ENCODE measurements at places on chromosomes 12 and 14.

DNA sequence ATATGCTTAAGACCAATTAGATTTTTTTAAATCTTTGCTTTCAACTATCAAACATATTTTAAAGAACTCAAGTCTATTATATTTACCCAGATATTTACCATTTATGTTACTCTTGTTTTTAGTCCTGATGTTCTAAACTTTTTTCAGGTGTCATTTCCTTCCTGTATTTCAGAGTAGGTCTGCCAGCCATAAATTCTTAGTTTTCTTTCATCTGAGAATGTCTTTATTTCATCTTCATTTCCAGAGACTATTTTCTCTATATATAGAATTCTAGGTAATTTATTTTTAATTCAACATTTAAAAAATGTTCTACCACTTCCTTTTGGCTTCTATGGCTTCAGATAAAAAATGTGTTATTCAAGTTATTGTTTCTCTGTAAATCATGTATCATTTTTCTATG is 218.2 kb upstream of the AMIGO2 start:
- DNase-seq: no peak

DNA sequence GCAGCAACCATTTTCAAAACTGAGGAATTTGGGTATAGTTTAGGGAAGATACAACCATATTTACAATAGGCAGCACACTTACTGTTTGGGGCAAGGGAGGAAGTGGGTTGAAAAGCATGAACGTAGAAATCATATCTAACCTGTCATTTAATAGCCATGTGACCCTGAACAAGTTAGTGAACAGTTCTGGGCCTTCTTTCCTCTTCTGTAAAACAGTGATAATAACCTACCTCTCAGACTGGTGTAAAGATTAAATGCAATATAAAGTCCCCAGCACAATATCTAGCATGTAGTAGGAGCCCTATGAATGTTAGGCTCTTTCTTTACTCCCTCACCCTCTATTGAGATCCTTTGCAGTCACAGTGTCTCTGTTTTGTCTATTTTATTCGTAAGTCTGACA is 33.5 kb downstream of the A2ML1 start:
- DNase-seq: no peak

DNA sequence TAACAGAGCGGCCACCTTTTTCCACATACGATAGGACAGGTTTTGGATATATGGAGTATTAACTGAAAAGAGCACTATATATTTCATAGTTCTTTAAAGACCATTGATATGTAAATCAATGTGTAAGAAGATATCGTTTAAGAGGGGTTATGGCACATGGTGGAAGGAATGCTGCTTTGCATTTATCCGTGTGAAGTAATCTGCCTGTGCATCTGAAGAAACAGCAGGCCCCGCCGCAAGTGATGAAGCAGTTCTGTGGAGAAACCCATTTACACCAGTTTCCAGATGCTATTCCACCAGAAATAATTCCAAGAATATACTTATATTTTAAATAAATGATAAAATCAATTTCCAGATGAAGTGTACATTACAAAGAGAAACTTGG is 72.4 kb downstream of the BICD1 start:
- DNase-seq: no peak

DNA sequence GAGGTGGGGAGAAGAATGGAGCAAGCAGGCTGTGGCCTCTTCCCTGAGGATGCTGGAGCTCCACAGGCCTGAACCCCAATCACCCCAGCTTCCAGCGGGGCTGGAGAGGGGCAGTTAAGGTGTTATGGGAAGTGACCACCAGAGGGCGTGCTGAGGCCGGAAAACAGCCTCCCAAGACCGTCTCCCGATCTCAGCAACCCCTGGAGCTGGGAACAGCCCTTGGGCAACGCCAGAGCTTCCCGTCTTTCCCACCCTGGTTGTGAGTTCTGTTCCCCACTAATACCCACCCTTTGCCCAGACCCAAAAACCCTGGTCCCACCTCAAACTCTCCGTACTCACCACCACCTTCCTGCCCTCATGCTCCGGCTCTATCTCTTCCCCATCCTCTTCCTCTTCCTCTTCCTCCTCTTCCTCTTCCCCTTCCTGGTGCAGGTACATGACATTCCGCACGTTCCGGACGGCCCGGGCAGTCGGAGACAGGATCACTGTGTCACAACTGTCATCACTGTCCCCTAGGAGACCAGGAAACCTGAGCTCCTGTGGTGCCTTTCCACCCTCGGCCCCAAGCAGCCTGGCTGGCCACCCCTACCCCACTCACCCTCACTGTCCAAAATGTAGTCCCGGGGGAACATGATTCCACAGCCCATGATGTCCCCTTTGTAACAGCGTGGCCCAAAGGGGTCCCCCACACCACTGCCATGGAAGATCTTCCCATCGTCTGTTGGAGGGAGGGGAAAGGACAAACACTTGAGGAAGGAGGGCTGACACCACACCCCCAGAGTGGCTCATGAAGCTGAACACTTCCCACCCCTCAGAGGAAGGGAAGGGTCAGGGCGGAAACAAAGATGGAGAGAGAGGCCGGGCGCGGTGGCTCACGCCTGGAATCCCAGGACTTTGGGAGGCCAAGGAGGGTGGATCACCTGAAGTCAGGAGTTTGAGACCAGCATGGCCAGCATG is 12.9 kb downstream of the SPRYD3 start:
- DNase-seq: peak; percentile 84

DNA sequence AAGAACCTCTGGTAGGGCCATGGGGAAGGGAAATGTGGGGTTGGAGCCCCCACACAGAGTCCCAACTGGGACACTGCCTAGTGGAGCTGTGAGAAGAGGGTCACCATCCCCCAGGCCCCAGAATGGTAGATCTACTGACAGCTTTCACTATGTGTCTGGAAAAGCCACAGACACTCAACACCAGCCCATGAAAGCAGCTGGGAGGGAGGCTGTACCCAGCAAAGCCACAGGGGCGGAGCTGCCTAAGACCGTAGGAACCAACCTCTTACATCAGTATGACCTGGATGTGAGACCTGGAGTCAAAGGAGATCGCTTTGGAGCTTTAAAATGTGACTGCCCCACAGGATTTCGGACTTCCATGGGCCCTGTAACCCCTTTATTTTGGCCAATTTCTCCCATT is 97.8 kb downstream of the HMGA2 start:
- DNase-seq: no peak

DNA sequence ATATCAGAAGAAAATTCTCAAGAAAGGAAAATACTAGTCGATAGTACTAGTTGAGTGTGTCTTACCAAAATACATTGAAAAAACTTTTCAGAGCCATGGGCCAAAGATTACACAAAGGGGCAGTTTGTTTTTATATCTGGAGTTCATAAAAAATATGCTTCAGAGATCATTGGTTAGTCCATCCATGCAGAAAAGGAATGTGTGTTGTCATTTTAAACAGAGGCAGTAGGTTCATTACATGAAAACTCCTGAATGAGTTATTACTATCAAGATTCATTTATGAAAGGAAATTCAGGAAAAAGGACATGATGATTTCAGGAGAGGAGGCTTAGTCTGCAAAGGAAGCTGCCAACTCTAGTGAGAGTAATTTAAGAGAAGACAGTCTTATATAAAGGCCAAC is 354.8 kb downstream of the AEBP2 start:
- DNase-seq: no peak

DNA sequence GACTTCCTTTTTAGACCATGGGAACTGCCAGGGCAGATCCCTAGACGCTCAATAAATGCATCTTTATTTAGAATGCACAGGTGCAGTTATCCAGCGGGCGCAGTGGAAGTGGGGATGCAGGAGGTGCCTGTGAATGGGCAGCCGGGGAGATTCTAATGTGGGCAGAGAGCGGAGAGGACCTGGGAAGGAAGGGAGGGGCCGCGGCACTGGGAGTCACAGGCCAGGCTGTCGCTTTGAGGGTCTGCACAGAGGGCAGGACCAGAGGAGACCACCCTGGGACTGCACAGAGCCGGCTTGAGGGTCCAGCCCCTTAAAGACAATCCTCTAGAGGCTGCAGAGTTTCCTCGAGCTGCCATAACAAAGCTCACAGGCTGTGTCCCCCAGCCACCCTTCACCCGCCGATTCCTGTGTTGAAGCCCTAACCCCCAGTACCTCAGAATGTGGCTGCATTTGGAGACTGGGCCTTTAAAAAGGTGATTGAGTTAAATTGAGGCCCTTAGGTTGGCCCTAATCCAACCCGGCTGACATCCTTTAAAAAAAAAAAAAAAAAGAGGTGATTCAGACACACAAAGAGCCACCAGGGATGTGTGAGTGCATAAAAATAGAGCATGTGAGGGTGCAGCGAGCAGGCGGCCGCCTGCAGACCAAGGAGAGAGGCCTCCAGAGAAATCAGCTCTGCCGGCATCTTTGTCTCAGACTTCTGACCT is 44.4 kb upstream of the PPP2R5C start:
- no peak for DNase-seq

- peak; percentile 36 for DNase-seq
Observed at GRCh38 chr12:65740506-65740872, 83.8 kb upstream of the HMGA2 start.

DNA sequence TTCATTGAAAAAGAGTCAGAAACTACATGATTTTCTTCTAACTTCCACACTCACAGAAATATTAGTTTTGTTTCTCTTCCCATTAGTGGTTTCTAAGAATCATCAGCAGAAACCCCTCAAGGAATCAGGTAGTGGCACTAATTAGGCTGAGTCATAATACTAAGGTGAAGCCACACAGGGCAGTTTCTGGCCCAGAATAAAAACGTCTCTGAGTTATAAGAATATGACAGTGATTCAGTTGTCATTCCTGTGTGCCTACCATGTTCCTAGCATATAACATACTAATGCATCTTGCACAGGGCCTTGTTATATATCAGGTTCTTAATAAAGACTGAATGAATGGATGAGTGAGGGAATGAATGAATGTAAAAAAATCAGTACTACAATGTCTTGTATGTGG is 206.0 kb upstream of the PLEKHG7 start:
- DNase-seq: no peak

GRCh38 chr12:94152292-94153078 is 4.1 kb downstream of the PLXNC1 start:
- DNase-seq: no peak

DNA sequence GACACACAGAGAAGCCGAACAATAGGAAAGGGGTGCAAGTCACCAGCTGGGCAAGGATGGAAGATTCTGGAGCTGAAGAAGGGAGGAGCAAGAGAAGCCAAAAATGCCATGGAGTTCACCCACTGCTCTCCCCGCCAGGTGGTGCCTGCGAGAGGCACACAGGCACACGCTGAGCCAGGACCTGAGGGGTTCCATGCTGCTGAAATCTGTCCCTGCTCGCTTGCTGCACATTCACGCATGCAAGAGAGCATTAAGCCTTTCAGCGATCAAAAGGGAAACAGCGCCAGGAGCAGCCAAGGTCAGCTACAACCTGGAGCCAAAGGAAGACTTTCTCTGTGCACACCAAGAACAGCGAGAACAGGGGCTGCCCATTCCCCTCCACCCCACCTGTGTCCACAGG is 104.1 kb downstream of the ANO2 start:
- no peak for DNase-seq

DNA sequence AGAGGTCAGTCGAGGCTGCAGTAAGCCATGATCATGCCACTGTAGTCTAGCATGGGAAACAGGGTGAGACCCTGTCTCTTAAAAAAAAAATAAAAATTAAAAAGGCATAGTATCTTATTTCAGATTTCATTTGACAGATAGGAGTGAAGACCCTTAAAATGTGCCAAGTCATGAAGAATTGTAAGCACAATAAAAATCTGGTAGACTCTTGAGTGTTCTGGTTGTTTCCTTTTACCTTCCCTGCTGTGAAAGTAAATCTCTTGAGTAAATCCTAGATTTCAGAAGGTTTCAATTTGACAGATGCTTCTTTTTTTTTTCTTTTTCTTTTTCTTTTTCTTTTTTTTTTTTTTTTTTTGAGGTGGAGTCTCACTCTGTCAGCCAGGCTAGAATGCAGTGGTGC is 109.0 kb downstream of the ESR2 start:
- no peak for DNase-seq

DNA sequence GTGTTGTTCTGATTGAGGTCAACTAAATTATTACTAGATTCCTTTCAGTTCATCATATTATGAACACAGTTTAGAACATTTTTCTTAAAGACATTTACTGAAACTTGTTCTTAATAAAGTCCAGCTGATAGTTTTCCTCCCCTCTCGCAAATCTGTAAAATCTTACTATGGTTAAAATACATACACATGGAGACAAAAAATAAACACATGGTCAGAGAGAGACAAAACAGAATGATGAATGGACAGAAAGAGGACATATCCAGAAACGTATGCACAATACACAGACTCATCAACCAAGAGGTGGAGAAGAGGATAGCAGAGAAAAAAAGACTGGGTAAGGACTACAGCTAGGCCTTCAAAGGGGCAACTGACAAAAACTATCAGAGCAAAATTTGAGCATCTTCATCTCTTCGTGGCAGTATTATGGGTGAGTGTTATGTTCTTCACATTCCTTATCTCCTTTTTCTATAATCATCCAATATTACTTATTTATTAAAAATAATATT is 38.4 kb downstream of the EEA1 start:
- no peak for DNase-seq
